IMR-90 (cell line): ENCODE measurements at places on chromosomes 6 and 20.

GRCh38 chr20:32190616-32191415 is 16.7 kb downstream of the PLAGL2 start:
- DNase-seq = no peak

- DNase-seq = no peak
Observed at GRCh38 chr6:111669326-111669725, 63.6 kb upstream of the TRAF3IP2 start.

DNA sequence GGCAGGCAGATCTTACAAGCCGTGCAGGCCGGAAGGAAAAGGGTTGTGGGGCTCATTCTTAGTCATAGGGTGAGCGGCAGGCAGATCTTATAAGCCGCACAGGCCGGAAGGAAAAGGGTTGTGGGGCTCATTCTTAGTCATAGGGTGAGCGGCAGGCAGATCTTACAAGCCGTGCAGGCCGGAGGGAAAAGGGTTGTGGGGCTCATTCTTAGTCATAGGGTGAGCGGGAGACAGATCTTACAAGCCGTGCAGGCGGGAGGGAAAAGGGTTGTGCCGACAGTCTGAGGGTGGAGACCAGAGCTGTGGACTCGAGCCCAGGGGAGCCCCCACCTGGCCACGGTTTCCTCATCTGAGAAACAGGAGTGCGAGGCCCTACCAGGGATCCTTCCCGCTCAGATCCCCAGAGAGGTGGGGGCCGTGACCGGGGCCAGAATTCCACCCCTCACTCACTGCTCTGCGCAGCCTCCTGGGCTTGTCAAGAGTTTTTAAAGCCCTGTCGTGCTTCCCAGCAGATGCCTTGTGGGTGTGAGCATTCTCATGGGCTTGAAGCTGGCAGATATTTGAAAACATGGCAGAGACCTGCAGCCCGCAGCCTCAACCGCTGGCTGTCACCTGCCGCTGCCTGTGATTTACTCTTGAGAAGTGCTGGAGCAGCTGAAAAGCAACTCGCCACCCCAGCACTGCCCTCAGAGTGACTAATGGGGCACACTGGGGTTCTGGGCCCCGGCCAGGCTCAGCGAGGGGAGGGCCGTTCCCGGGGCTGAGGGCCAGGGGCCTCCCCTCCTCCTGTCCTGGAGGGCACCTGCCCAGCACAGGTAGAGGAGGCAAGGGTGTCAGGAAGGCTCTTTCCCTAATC is 31.9 kb downstream of the NTSR1 start:
- DNase-seq = peak; percentile 95

DNA sequence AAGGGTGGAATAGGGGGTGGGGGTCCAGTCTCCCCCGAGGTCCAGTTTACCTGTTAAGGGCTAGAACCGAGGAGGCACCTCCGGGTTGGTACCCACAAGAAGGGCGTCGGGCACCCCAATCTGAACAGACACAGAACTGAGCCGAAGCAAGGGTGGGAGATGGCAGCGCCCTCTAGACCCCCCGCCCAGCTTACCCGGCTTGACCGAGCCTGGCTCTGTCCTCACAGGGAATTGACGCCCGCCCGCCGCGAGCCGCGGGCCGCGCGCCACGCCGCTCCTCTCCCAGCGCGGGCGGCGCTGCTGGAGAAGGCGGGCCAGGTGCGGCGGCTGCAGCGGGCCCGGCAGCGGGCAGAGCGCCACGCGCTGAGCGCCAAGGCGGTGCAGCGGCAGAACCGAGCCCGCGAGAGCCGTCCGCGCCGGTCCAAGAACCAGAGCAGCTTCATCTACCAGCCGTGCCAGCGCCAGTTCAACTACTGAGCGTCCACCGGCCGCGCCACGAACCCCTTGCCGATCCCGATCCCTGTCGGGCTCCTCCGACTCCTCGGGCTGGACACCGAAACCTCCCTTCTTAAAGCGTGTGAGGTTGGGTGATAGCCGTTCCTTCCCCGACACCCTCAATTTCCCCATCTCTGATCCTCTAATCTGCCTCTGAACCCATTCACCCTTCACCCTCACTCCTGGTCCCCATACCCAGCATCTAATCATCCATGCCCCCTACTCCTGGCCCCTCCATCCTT is 5.9 kb downstream of the TP53INP2 start:
- peak; percentile 51 for DNase-seq

- no peak for DNase-seq
Observed at GRCh38 chr6:148652205-148652604, 94.6 kb upstream of the UST start.

GRCh38 chr6:28953039-28953584 is 29.3 kb upstream of the TRIM27 start:
- peak; percentile 72 for DNase-seq

DNA sequence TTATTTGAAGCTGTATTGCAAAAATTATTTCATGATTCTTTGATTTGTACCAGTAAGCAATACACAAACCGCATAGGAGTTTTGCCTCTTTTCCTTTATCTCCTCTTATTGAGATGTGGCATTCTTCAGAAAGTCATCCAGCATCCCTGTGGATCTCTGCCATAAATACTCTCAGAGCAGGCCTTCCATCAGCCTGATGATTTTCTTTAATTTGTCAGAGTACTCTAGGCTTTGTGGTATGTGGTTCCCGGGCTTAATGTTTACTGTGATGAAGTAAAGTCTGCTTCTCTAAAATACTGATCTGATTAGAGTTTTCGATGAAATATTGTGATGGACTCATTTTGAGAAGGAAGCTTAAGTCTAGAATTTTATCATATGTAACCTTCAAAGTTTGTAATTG is 31.1 kb upstream of the SLC35D3 start:
- DNase-seq = peak; percentile 23

DNA sequence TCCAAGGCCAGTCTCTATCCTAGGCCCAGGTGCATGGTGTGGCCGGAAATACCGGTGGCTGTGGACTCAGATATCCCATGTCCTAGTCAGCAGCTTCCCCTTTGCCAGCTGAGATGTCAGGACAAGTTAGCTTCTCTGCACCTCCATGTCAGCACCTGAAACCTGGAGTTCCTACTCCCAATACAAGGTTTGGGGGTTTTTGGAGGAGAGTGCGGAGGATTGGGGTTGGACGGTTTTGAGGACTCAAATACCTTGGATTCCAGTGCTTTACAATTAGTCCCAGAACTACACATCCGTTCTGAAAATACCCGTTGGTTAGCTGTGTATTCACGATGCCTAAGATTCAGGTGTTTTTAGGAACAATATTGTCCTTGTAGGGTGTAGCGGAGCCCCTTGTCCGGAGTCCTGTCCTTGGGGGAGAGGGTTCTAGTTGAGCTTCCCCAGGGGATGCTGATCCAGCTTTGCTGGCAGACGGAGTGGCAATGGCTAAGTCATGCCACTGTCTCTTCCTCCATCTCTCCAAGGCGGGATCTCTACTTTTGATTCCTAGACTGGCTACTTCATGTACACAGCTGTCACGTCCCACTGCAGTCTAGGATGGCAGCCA is 45.0 kb downstream of the ADNP start:
- DNase-seq = no peak

- DNase-seq = no peak
Observed at GRCh38 chr6:112283621-112284020, 29.3 kb upstream of the LAMA4 start.

GRCh38 chr6:7671076-7671475 is 54.8 kb upstream of the BMP6 start:
- peak; percentile 63 for DNase-seq

DNA sequence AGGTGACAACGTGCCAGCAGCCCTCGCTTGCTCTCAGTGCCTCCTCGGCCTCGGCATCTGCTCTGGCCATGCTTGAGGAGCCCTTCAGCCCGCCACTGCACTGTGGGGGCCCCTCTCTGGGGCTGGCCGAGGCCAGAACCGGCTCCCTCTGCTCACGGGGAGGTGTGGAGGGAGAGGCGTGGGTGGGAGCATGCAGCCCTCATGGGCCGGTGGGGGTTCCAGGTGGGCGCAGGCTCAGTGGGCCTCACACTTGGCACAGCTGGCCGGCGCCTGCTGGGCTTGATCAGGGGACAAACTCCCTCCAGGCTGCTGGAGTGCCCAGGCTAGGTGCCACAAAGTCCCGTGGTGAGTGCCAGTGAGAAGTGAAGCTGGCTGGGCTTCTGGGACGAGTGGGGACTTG is 566.6 kb upstream of the ID4 start:
- DNase-seq = no peak

DNA sequence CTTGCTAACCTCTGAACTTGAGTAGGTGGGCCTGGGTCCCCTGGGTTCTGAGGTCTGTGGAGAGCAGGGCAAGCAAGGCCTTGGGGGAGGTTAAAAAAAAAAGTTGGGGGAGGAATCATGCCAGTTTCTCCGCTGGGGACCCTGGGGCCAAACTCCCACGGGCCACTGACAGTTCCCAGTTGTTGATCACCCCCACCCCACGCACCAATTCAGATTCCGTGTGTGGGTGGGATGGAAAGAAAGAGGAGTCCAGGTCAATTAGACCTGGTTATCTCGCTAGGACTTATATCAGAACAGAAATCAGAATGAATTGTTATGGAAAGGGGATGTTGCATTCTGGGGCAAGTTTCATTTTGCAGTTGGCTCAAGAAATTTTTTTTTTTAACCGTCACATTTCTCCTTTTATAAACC is 46.7 kb upstream of the SUPT3H start:
- DNase-seq = no peak

- peak; percentile 51 for DNase-seq
Observed at GRCh38 chr6:119148825-119149525, 70.5 kb upstream of the FAM184A start.

GRCh38 chr20:36808317-36809257 is 35.0 kb upstream of the DSN1 start:
- DNase-seq = peak; percentile 89

- no peak for DNase-seq
Observed at GRCh38 chr6:138586638-138587037, 87.3 kb upstream of the NHSL1 start.

- peak; percentile 28 for DNase-seq
Observed at GRCh38 chr6:101393251-101393828, at the start of gene GRIK2. TSS of gene GRIK2 (plus strand) at chr6:101393708.

DNA sequence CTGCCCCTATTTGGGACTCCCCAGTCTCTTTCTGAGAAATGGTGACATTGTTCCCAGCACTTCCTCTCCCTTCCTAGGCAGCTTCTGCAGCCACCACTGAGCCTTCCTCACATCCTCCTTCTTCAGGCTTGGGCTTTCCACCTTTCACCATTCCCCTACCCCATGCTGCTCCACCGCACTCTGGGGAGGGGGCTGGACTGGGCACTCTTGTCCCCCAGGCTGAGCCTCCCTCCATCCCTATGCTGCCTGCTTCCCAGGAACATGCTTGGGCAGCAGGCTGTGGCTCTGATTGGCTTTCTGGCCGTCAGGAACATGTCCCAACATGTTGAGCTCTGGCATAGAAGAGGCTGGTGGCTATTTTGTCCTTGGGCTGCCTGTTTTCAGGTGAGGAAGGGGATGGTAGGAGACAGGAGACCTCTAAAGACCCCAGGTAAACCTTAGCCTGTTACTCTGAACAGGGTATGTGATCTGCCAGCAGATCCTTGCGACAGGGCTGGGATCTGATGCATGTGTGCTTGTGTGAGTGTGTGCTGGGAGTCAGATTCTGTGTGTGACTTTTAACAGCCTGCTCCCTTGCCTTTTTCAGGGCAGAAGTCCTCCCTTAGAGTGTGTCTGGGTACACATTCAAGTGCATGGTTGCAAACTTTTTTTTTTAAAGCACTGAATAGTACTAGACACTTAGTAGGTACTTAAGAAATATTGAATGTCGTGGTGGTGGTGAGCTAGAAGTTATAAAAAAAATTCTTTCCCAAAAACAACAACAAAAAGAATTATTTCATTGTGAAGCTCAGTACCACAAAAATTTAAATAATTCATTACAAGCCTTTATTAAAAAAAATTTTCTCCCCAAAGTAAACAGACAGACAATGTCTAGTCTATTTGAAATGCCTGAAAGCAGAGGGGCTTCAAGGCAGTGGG is 2.1 kb upstream of the CDKN1A start:
- peak; percentile 66 for DNase-seq

- no peak for DNase-seq
Observed at GRCh38 chr6:143408787-143409162, 41.7 kb downstream of the ADAT2 start.

DNA sequence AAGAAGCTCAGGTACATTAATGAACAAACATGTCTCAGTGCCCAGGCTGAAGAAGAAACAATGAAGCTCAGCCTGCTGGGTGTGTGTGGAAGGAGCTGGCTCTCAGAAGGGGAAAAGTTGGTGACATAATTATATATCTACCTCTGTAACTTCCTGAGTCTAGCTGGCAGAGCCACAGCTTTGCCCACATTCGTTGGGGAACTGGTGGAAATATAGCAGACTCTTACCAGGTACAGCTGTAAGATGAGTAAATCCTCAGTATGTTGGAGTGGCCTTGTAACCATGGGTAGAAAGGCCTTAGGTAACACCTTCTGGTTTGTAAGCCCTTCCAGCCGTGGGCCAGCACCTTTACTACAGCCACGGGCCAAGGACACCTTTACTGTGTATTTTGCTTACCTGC is 29.9 kb upstream of the PNRC1 start:
- DNase-seq = no peak
